Naive B cell (primary cell): ENCODE measurements at places on chromosomes 3 and 15.

- no peak for DNase-seq
Measured at GRCh38 chr15:40118473-40118872, 9.8 kb upstream of the BMF start.

- no peak for DNase-seq
Measured at GRCh38 chr3:162487138-162487537, 990.5 kb downstream of the OTOL1 start.

DNA sequence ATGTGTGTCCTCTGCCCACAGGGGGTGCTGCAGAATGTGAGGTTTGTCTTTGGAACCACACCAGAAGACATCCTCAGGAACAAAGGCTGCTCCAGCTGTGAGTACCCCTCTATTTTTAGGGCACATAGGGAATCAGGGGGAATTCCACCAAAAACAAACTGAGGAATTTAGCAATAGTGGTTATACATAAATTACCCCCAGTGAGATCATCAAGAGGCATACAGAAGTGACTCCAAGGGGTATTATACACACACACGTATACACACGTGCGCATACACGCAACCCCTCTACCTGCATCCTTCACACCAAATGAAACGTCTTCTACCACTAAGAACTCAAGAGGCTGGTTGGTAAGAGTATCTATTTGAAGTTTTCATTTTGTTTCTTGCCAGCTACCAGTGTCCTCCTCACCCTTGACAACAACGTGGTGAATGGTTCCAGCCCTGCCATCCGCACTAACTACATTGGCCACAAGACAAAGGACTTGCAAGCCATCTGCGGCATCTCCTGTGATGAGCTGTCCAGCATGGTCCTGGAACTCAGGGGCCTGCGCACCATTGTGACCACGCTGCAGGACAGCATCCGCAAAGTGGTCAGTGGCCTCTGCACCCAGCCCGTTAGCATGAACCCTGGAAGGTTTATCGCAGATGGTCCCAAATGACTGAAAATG lies 2.9 kb downstream of the THBS1 start:
- no peak for DNase-seq

GRCh38 chr3:12782172-12782815 lies 14.2 kb upstream of the CAND2 start:
- no peak for DNase-seq

- DNase-seq: no peak
Measured at GRCh38 chr3:41120460-41120859, 78.8 kb upstream of the CTNNB1 start.

GRCh38 chr3:74443102-74443501 lies 171.4 kb downstream of the CNTN3 start:
- DNase-seq: no peak

DNA sequence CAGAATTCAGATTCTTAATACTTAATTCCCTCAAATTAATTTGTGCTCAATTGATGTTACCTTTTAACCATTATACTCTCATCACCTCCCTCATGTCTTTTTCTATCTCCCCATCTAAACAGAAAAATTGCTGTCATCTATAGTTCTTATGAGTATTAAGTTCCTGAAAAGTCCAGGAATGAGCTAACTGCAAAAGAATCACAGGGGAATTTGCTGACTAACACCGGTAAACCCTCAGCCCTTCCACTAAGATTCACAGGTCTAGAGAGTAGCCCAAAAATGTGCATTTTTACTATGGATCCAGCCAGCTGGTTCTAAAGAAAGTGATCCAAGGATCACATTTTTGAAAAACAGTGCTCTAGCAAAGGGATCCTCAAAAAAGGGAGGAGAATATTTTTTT lies 67.0 kb downstream of the SETD2 start:
- no peak for DNase-seq

DNA sequence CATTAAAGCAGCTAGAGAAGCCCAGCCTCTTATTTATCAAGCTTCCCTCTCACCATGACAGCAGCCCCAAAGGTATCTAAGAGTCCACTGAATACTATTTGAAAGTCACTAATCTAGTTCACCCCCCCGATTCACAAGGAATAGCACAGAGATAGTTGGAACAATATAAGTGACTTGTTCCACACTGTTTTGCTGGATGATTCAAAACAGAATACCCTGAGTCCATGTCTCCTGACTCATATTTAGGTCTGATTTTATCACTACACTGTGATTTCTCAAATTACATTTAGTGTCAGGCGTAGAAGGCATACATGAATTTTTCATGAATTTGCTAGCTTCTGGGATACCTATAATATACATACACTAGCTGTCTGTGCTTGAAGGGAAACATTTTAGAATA lies 18.7 kb upstream of the EOGT start:
- no peak for DNase-seq

DNA sequence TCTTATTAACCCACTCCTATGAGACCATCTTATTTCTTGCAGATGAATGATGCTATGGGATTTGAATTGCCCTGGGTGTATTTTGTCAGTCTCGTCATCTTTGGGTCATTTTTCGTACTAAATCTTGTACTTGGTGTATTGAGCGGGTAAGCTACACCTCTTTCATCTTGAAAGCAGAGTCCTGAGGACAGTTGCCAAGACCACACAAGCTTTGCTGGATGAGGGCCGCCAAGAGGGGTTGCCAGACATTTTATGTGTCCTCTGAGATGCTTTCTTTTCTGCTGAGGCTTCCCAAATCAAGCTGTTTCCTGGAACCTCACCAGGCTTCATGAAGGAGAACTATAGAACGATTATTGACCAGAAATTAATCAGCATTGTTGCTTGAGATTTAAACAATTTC lies 173.2 kb downstream of the CHDH start:
- DNase-seq: no peak

- no peak for DNase-seq
Measured at GRCh38 chr3:136276049-136276755, 26.1 kb downstream of the PCCB start.

- DNase-seq: no peak
Measured at GRCh38 chr3:111971533-111972130, 7.2 kb upstream of the ABHD10 start.

DNA sequence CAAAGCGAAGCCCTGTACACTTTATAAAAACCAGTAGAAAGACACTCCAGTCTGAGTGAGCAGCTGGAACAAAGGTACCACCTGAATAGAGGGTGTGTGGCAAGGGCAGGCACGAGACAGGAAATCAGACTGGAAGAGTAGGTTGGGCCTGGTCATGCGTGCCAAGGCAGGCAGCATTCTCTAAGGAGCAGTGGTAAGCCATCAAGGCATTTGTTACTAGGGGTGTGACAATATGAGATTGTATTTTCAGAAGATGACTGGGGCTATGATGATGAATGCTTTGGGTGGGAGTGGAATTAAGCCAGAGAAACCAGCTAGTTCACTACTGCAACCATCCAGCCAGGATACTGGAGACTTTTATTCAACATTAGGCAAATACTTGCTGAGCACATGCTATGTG lies 5.0 kb downstream of the JMJD7 start:
- no peak for DNase-seq

GRCh38 chr15:70879401-70879800 lies 12.8 kb downstream of the THAP10 start:
- DNase-seq: no peak

- no peak for DNase-seq
Measured at GRCh38 chr3:61736506-61736905, 175.1 kb downstream of the PTPRG start.

GRCh38 chr3:99376926-99377325 lies 261.5 kb upstream of the COL8A1 start:
- DNase-seq: no peak

GRCh38 chr3:143586576-143586975 lies 261.7 kb downstream of the SLC9A9 start:
- DNase-seq: no peak
